ENCODE measurements at places on chromosomes 6 and 20.
A peak's percentile ranks its signal among the peaks of the same experiment; 100 is the strongest.

DNA sequence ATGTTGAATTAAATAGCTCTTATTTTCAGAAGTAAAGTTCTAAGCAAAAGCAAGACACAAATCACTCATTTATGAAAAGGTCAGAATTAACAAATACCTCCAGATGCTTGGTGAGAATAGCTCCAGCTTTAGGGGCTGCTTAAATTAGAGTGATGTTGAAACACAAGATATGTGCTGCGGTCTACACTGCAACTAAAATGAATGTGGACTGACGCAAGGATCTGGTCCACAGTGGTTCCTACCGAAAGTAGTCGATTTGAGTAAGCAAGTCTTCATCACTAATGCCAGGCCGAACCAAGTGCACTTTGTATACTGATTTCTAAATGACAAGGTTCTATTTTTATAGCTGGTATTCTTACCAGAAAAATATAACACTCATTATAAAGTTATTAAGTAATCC is 96.3 kb downstream of the PRDM1 start:
- no peak for DNase-seq

DNA sequence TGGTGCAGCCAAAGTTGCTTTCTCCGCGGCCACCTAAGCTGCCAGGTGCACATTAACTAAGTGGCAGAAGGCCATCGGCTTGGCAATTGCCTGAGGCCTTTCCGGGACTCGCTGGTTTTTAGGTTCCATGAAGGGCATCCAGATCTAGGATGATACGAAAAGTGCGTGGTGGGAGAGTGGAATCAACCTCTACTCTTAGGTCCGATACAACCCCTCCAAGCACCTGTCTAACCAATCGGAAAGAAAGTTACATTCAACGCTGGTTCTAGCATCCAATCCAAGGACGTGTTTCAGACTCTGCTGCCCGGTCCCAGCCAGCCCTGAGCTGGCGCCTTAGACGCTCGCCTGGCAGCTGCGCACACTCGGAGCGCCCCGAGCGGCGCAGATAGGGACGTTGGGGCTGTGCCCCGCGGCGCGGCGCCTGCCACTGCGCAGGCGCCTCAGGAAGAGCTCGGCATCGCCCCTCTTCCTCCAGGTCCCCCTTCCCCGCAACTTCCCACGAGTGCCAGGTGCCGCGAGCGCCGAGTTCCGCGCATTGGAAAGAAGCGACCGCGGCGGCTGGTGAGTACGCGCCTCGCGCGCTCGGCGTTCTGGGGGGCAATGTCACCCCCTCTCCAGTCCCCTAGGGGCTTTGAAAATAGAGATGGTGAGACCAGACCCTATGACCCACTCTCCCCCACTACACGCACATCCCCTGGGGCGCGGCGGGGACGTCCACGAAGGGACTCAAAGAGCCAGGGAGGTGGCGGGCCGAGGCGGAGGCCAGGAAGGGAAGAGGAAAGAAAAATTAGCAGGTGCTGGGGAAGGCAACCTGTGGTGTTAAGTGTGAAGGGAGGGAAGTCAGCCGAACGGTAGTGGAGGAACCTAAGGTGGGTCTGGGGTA is at the start of gene ENPP4:
Gene ENPP4, plus strand, starts transcription at position 361 of the 883 bp plus-strand sequence. CDS start 9,595 bp downstream, outside the sequence.
- DNase-seq = peak; percentile 96

- no peak for DNase-seq
Observed at GRCh38 chr20:35434085-35435005, 3.7 kb downstream of the GDF5 start.

- peak; percentile 55 for DNase-seq
Observed at GRCh38 chr6:36839749-36840431, 646 bp upstream of the CPNE5 start.

DNA sequence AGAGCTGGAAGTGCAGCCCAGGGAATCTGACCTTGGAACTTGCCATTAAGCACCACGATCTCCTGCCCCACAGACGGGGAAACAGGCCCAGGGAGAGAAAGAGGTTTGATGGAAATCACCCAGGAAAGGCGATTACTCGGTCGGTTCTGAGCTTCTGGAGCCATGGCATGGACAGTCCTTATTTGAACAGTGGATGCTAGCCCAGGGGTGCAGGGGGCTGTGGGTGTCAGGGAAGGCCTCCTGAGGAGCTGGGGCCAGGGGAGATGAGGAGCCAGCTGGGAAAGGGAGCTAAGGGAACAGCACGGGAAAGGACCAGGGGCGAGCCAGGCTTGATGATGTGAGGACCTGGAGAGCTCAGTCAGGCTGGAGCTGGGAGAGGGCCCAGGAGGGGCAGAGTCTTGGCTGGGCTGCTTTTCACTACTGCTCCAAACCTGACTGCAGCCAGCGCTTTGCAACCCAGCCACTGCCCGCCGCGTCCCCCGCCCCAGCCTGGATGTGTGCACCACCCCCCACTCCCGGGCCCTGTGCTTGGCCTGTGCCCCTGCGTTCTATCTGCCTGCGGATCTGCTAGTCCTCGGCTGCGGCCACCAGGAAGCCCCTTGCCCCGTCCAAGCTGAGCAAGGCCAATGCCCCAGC is 17.8 kb downstream of the SUN5 start:
- no peak for DNase-seq

- DNase-seq = peak; percentile 54
Observed at GRCh38 chr6:43060034-43060754, 763 bp downstream of the KLC4 start.

GRCh38 chr6:88596801-88597200 is 366.6 kb downstream of the RNGTT start:
- no peak for DNase-seq

All from NCI-H345 (cell line).